ENCODE measurements at places on chromosomes 1 and 21.

DNA sequence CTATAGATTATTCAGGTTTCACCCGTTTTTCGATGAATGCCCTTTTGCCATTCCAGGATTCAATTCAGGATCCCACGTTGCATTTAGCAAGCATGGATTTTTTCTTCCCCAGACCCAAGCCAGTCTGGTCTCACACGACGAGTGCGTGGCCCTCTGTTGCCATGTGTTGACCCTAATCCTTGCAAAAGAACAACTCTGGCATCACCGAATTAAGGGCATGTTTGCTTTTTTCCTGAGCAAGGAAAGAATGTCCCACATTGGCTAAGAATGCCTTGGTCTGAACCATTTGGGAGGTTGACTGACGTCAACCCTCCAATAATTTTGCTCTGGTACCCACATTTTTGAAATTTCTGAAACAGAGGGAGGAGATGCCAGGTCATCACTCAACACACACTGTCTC is 153.0 kb upstream of the WNT4 start:
- DNase-seq: no peak

DNA sequence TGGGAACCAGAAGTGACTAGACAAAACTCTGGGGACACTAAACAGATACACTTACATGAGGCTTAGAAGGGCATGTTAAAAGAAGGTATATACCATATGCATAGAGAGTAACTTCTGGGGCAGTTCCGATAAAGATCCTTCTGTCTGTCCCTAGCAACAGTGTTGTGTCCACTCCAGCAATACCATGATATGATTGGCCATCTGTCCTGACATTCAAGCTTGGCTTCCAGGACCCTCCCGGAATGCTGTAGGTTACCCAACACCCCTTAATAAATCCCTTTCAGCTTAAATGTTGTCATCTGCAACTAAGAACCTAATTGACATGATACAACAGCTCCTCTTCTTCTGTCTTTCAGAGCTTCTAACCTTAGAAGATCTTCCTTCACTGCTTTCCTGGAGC is 307.7 kb downstream of the OMA1 start:
- no peak for DNase-seq

DNA sequence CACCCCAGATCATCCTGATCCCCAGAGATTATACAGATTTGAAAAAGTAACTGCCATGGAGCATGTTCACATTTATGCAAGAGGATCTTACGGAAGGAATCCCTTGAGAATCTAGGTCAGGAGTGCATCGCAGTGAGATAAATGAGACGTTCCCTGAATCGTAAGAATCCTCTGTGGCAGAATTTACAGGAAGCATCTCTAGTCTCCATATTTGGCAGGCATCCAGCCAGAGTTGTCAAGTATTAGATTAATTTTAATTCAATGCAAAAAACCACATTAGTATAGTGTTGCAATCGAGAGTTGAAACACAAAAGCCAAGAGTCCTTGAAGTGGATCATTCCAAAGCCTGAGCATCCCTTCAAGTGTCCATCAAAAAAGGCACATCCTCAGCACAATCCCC is 100.8 kb downstream of the RRAGC start:
- DNase-seq: no peak

- DNase-seq: no peak
These were observed 105.0 kb upstream of the JUN start for GRCh38 chr1:58888833-58889232.

- DNase-seq: no peak
These were observed 335.3 kb upstream of the KAZN start for GRCh38 chr1:14263225-14263624.

- DNase-seq: no peak
These were observed 78.8 kb upstream of the ARHGAP29 start for GRCh38 chr1:94316183-94316582.

- peak; percentile 79 for DNase-seq
These were observed 21.5 kb upstream of the TMEM222 start for GRCh38 chr1:27300341-27301051.

DNA sequence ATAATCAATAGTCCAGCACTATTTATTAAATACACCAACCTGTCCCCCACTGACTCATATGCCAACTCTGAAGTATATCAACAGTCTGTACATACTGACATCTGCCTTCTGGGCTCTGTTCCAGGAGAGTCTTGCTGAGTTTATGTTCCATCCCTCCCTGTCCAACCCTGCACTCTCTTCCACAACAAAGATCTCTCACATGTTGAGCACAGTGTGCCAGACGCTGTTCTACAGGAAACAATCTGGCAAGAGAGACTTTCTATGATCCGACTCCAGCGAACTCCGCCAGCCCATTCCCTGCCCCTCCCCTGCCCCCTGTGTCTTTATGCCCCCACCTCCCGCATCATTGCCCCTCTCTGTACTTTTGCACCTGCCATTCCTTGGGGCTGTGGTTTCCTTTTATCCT is 3.4 kb downstream of the LACTBL1 start:
- DNase-seq: no peak

DNA sequence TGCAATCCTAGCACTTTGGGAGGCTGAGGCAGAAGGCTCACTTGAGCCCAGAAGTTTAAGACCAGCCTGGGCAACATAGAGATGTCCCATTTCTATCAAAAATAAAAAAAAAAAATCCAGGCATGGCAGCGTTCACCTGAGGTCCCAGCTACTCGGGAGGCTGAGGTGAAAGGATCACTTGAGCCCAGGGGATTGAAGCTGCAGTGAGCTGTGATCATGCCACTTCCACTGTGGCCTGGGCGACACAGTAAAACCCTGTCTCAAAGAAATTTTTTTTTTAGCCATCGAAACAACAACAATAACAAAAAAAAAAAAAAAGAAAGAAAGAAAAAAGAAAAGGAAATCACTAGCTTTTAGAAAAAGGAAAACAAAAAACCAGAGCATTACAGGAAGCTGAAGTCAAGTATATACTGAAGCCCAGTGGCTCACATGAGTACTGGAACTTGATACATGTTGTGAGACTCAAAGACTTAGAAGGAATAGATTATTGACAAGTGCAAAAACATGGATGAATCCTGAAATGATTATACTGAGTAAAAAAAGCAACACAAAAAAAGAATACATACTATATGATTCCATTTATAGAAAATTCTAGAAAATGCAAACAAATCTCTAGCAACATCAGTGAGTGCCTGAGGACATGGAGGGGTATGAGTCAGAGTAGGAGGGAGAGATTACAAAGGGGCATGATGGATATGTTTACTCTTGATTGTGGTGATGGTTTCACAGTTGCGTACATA is 6.1 kb upstream of the RABGAP1L start:
- no peak for DNase-seq

- no peak for DNase-seq
These were observed 407.6 kb downstream of the PTPRU start for GRCh38 chr1:29643838-29644440.

DNA sequence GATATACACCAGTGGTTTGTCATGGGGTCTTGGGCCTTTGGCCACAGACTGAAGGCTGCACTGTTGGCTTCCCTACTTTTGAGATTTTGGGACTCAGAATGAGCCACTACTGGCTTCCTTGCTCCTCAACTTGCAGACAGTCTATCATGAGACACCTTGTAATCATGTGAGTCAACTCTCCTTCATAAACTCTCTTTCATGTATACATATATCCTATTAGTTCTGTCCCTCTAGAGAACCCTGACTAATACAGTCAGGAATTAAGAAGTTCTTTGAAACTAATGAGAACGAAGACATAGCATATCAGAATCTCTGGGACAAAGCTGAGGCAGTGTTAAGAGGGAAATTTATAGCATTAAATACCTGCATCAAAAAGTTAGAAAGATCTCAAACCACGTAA is 110.8 kb downstream of the SLC5A9 start:
- no peak for DNase-seq

Measured in activated naive CD8-positive, alpha-beta T cell treated with anti-CD3 and anti-CD28 coated beads, Interleukin-2, amount 50 U/mL, for 24 hours (primary cell).